WERI-Rb-1 (cell line): ENCODE measurements at places on chromosomes 3 and 15.

DNA sequence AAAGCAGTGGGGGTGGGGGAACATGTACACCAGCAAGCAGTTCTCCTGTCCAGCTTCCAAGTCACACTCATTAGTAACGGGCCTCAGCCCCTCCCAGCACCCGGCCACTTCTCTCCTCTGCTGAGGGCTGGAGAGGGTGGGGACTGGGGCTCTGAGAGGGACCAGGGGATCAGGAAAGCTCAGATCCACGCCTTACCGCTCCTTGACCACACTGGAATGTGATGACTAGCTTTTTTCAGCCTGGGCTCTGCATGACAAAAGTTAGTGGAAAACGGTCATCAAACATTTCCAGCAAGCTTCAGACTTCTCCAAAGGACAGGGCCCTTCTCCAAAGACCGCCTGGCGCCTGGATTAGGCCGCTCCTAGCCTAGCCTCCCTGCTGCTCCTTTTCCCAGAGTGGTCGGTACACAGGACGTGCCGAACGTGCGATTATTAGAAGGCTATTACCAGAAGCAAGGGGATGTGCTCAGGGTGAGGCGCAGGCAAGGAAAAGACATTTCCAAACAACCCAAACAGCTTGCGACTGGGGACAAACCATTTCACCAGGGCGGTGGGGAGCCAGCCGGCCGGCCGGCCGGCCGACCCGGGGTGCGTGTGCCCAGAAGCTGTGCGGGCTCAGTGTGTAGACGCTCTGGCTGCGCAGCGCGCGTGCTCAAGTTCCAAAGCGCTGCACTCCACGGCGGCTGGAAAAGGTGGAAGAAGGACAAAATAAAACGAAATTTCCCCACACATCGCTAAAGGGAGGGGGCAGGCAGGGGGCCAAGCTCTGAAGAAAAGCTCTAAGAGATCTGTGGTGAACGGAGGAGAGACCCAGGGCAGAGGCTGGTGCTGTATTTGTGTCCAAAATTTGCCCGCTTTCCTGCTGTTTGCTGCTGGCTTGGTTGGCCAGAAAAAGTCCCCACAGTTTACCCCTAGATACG lies 51.0 kb upstream of the SSR3 start:
- DNase-seq: no peak

- DNase-seq: no peak
These were observed 375.8 kb downstream of the GAP43 start for GRCh38 chr3:115999001-115999585.

- DNase-seq: peak; percentile 23
These were observed 40.2 kb downstream of the TRANK1 start for GRCh38 chr3:36904641-36905040.

- DNase-seq: no peak
These were observed 579.0 kb upstream of the CBLB start for GRCh38 chr3:106447723-106448301.

GRCh38 chr3:44104668-44105321 lies 136.9 kb upstream of the TOPAZ1 start:
- no peak for DNase-seq

GRCh38 chr15:54675241-54675640 lies 521.5 kb downstream of the RSL24D1 start:
- no peak for DNase-seq

DNA sequence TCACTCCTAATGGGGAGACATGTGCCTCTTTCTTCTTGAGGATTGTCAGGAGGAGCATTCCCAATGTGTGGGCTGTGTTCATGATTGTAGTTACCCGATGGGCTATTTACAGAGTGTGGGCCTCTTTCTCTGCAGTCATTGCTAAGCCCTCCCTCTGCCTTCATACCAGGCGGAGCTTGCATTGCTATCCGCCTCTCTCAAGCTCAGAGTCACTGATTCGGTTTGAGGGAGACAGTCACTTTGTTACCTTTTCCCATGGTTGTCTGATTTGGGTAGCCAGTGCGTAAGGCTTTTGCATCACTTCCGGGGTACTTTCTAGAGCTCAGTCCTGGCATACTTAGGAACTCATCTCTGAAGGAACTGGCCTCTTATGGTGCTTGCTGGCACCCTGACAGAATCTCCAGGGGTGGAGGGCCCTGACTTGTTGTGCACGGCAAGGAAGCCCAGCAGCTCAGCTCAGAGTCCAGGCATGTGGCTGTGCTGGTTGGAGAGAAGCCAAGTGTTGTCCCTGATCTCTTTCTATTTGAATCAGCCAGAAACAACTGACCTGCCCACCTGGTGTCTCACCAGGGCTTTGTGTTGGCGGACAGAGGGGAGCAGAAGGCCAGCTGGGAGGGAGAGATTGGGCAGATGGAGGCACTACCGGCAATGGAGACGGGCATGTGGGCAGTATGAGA lies 79.8 kb downstream of the EPHB1 start:
- no peak for DNase-seq

- DNase-seq: no peak
These were observed 22.4 kb upstream of the MTHFS start for GRCh38 chr15:79919090-79919748.

- DNase-seq: peak; percentile 60
These were observed 171.1 kb downstream of the KCNAB1 start for GRCh38 chr3:156291272-156292123.

- DNase-seq: no peak
These were observed 15.0 kb upstream of the FYCO1 start for GRCh38 chr3:46010519-46011113.

DNA sequence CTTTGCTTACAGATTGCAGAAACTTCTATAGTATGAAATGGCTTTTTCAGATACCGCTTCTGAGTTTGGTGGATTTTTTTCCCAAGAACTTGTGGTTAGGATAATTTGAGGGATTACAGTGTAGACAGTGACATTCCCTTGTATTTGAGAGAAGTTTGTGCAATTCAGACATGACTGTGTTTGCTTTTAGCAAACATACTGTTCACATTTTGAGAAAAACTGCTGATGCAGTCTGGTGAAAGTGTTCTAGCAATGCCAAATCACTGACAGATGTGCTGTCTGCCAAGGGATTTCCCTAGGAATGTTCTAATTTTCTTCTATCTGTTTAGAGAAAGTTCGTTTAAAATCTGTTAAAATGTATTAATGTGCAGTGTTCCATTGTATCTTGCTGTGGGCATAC lies 652.6 kb downstream of the FHIT start:
- no peak for DNase-seq

DNA sequence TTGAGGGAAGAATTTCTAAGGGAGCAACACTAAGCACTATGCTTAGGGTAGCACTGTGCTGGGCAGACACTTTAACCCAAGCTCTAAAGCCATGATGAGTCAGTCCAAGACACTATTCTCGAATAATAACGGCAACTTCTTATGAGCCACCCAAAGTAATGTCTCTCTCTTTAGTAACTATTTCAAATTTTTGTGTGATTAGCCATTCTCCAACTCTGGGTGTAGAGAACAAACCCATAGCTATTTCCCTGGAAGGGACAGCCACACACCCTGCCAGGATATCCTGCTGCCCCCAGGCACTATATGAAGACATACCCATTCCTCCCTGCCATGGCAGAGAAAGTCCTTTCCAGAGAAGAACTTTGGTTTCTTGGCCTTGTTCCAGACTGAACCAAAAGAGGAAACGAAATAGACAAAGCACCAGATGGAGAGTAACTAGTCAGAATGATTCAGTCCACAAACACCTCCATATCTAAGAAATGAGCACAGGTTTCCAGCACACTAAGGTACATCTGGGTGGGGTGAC lies 384.9 kb upstream of the THBS1 start:
- DNase-seq: no peak

DNA sequence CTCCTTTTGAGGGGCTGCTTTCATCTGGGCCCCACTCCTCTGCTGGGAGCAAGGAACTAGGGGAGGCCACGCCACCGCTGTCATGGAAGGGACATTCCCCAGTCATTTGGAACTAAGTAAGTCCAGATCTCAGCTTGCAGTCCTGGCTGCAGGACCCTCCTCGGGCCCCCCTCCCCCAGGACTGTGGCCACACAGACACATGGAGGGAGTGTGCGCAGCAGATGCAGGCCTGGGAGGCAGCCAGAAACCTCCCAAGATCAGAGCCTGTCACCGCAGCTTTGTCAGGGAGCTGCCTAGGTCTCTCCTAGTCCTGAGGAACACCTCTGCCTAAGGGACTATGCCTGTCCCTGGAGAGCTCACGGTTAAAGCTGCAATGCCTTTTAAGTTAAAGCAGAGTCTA lies 7.3 kb upstream of the SEMA3F start:
- DNase-seq: no peak

GRCh38 chr3:89025185-89025584 lies 82.2 kb upstream of the EPHA3 start:
- no peak for DNase-seq

DNA sequence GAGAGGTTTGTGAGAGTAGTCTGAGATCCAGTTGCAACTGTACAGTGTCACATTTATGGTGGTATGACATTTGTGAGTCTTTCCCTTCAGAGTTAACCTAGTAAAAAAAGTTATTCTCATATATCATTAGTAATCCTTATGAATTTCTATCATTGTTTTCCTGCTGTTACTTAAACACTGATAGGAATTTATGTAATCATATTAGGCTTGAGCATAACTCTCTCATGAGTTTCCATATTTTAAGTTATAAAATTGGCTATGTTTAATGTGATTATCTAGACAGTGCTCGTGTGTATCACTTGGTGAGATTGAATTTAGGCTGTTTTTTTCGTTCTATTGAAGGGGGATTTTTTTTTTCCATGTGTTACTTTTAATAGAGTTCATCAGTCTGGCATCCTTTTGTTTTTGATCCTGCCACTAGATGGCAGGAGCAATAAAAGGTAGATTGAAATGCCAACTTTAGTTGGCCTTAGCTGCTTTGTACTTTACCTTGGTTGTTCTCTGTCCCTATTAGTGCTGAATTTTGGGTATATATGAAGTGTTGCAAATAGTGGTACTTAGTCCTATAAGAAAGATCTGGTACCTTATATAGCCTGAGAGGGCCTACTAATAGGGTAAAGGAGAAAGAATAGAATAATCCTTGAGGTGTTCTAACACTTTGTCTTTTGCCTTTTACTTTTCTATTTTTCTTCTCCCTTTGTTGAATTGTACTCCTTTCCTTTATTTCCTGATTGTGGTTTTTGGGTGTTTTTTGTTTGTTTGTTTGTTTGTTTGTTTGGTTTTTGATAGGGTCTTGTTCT lies 17.9 kb downstream of the STT3B start:
- DNase-seq: no peak

GRCh38 chr15:66101715-66102395 lies 151.7 kb downstream of the MEGF11 start:
- DNase-seq: peak; percentile 79

GRCh38 chr15:28459279-28459678 lies 73.5 kb downstream of the GOLGA8G start:
- no peak for DNase-seq

DNA sequence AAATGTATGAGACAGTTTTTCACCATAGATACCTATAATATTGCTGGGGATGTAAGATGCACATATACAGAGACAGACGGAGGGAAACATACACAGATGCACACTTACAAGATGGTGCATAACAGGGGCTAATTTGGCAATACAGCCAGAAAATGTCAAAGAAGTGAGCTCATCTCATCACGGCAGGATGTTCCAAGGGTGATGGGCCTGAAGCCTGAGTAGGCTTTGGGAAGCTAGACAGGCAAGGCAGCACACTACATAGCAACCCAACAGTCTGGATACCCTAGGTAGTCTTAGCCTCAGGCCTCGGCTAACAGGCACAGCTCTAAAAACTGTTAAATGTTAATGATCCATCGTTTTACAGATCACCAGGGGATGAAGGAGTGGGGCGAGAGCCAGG lies 148.5 kb downstream of the OSBPL10 start:
- no peak for DNase-seq

DNA sequence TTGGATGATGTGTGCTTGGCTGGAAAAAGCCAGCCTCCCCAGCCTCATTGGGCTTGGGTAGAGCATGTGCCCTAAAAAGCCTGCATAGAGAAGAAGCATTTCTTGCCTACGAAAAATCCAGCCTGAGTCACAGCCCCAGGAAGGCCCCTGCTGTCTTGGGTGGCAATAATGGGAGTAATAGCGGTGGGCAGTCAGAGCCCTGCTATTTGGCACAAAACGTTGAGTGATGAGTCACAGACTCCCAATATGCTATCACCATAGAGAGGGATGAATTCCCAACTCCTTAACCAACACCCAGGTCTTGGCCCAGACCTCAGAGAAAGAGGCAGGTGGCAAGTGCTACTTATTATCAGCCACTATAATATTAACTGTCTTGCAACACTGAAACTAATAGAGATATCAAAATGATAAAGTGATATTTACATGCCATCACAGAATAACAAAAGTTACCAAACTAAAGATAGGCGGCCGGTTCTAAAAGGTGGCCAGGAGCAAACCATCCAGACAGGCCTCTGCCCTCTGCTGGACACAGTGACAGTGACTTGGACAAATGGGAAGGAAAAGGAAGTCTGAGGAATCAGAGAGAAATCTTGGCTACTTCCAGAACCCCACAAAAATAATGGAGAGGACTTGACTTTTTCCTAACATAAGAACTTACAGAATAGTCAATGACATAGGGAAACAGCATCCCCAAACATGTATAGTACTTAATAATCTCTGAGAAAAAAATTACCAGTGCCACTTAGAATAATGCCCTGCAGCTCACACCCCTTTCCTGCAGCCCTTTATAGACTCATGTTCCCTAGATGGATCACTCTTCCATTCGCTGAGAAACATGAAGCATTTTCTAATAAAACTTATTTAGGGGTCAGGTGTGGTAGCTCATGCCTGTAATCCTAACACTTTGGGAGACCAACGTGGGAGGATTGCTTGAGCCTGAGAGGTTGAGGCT lies 51.9 kb upstream of the MUC13 start:
- DNase-seq: no peak

GRCh38 chr15:68277131-68277602 lies 378 bp upstream of the FEM1B start:
- DNase-seq: peak; percentile 59

GRCh38 chr3:108062051-108062450 lies 28.8 kb downstream of the CD47 start:
- no peak for DNase-seq

- DNase-seq: no peak
These were observed 22.9 kb downstream of the DNAJB8 start for GRCh38 chr3:128443771-128444170.

DNA sequence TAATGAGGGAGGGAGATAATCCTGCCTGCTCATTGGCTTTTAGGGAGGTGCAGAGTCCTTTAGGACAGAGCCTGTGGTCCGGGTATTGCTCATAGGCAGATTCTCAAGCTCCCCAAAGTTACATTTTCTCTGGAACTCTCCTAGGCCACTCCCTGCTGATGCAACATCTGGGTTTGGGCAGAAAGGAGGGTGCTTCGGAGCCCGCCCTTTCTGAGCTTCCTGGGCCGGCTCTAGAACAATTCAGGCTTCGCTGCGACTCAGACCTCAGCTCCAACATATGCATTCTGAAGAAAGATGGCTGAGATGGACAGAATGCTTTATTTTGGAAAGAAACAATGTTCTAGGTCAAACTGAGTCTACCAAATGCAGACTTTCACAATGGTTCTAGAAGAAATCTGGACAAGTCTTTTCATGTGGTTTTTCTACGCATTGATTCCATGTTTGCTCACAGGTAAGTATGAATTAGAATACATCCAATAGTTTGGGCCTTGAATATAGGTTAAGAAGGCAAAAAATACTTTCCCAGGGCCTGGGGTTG lies at the start of gene IL20RB:
IL20RB (plus strand) TSS at position 233 of the 538 bp plus-strand sequence; CDS start at position 364, 131 bp downstream.
- no peak for DNase-seq

GRCh38 chr15:84715441-84716035 lies 401 bp downstream of the SEC11A start:
- DNase-seq: peak; percentile 17
